ENCODE measurements at places on chromosomes 12 and 14. TPM values are rescaled to one million over a fixed set of nuclear protein-coding genes. Genes with fewer than 3 reads are reported as not detected.

DPPA3 gene
- not detected for total RNA-seq

EML5 gene
- total RNA-seq: 0.98 TPM

LTBR gene
- total RNA-seq: 153 TPM

MBIP gene
- total RNA-seq: 65.0 TPM

- DNase-seq: no peak
These were observed 2.3 kb downstream of the SP7 start for GRCh38 chr12:53333845-53334244.

DNA sequence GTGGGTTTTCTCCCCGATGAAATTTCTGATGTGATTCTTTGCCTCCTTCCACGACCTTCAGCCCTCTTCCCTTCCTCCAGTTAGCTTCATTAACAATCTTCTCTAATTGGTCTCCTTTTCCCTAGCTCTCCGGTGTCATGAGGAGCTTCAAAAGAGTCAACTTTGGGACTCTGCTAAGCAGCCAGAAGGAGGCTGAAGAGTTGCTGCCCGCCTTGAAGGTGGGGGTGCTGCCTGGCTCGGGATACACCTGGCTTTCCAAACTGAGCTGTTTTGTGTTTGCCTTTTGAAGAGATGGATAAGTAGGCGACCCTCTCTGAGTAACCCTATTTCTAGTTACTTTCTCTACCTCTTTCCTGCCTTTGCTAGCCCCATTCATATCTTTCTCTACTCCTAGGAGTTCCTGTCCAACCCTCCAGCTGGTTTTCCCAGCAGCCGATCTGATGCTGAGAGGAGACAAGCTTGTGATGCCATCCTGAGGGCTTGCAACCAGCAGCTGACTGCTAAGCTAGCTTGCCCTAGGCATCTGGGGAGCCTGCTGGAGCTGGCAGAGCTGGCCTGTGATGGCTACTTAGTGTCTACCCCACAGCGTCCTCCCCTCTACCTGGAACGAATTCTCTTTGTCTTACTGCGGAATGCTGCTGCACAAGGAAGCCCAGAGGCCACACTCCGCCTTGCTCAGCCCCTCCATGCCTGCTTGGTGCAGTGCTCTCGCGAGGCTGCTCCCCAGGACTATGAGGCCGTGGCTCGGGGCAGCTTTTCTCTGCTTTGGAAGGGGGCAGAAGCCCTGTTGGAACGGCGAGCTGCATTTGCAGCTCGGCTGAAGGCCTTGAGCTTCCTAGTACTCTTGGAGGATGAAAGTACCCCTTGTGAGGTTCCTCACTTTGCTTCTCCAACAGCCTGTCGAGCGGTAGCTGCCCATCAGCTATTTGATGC is 797 bp downstream of the ESPL1 start:
- no peak for DNase-seq

- no peak for DNase-seq
These were observed 628.2 kb upstream of the FOXG1 start for GRCh38 chr14:28138341-28138740.

GRCh38 chr14:22650960-22651521 is 6.9 kb upstream of the OR6J1 start:
- DNase-seq: no peak

DNA sequence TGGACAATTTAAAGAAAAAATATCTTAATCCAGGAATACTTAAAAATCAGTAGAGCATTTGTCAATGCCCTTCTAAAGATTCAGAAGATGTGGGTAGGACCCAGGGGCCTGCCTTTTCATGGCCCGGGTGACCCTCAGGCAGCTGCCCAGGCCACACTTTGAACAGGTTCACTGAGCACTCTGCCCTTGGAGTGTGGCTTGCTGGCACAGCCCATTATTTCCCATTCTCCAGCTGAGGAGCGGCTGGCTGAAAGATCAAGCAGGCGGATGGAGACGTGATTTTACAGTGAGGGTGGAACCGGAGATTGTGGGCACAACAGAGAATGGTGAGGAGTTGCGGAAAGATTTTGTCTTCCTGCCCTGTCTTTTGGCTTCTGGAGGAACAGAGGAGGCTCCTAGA is 7.1 kb upstream of the PRPH start:
- DNase-seq: no peak

DNA sequence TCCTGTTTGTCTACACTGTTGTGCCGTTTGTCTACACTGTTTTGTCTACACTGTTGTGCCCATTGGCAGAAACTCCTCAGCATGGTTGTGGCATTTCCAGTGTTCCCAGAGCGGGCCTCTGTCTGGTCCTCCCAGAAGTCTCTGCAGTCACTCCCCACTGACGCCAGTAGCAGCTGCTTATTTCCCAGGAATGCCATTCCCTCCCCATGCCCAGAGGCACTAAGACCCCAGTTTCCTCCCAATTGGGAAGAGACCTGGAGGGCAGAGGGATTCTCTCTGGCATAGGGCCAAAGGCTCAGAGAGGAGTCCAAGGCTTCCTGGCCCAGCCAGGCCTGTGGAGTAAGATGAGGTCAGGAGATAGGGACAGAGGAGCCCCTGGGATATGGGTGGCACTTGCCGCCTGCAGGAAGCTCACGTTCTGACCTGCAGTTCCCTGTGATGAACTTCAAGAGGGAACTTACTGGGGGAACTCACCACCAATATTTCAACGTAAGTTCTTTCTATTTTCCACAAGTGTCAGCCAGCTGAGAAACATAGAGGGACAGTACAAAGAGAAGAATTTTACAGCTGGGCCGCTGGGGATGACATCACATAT is 69.1 kb downstream of the TNFAIP2 start:
- DNase-seq: no peak

GRCh38 chr12:55777856-55778255 is 34.9 kb downstream of the GDF11 start:
- DNase-seq: no peak

DNA sequence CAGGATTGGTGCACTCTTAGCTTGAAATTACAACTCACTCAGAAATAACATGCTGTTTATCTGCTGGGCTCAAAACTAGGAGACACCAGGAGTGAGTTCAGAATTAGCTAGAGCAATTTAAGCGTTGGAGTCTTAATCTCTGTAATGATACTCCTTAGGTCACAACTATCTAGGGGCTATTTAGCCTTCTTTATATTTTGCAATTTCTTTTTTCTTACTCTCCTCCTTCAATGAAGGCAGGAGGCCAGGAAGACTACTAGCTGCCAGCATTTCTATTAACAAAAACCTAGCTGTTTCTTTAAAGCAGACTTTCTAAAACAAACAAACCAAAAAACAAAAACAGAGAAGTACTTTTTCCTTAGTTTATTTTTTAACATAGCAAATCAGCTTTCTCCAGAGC is 226.2 kb downstream of the TRHDE start:
- DNase-seq: no peak

- no peak for DNase-seq
These were observed 77.0 kb downstream of the CATSPERB start for GRCh38 chr14:91654836-91655235.

GRCh38 chr14:77043177-77043983 is 14.9 kb upstream of the IRF2BPL start:
- DNase-seq: no peak

DNA sequence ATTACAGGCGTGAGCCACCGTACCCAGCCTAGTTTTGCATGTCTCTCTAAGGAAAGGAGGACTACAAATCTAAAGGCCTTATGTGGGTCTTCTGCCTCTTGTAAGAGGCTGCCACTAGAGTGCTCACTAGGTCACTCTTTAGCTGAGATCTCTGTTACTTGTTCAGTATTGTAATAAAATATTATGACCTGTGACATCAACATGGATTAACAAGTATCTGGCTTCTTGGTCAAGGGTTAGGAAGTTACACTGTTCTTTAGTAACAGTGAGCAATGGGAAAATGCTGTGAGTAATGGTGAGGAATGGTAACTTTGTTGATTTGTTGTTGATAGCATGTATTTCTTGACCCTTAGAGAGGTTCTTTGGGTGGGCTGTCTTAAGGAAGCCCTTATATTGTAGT is 50.5 kb downstream of the ERC1 start:
- DNase-seq: no peak

GRCh38 chr14:70340002-70340401 is 19.5 kb downstream of the COX16 start:
- no peak for DNase-seq

DNA sequence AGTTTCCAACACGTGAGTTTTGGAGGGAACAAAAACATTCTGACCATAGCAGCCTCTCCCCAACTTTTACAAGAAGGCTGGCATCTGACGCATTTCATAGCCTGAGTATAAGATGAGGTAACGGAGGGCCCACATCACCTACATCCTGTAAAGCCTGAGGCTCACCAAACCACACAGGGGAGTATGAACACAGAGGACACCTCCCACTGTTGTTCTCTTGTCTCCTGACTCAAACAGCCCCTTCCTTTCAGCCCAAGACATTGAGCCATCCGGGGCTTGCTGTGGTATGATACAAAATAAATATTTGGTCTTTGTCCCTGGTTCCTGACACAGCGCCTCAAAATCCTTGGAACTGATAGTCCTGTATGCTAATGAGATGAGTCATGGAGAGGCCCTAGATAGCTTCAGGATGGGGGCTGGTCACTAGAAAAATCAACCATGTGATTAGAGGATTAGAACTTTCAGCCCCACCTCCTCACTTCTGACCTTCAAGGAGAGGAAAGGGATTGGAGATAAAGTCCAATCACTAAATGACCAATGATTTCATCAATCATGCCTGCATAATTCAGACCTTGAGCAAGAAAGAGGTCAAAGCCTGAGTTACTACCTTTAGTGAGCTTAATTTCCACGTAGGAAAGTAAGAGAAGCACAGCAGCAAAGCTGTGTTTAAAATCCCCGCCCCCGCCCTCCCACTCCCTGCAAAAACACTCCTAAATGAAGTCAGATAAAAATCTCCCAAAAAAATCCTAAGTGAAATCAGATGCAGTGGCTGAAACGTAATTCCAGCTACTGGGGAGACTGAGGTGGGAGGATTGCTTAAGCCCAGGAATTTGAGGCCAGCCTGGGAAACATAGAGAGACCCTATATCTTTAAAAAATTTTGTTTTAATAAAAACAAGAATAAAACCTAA is 236.4 kb downstream of the PCNX1 start:
- DNase-seq: no peak

Measured in upper lobe of left lung (tissue), 6 donors.